ENCODE measurements at places on chromosomes 2 and 18.
A peak's percentile ranks its signal among the peaks of the same experiment; 100 is the strongest.

- DNase-seq, result no peak
Observed at GRCh38 chr2:102258025-102258385, 53.4 kb upstream of the IL1RL1 start.

- peak; percentile 74 for DNase-seq
Observed at GRCh38 chr2:195486987-195487644, 169.9 kb upstream of the SLC39A10 start.

DNA sequence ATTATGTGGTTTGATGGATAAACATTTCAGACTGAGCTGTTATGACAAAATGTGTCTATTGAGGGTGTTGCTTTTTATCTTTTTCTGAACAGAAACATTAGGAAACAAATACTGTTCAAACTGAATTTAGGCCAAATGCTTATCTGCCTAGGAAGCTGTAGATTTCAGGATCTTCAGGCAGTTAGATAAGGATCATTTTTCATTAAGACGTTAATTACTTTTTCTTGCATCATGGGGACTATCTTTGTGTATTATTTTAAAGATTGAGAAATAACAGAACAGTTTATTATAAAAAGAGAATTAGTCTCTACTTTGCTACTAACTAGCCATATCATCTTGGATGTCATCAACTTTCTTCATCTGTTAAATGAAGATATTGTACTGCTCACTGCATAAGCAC, 107.5 kb downstream of the TTC27 start:
- DNase-seq, result no peak

GRCh38 chr2:38269421-38269820, 107.7 kb downstream of the ATL2 start:
- no peak for DNase-seq

- no peak for DNase-seq
Observed at GRCh38 chr2:85237849-85238565, 89.8 kb downstream of the TGOLN2 start.

- DNase-seq, result no peak
Observed at GRCh38 chr2:88452980-88453582, 588 bp upstream of the FOXI3 start.

GRCh38 chr2:44545005-44545404, 183.3 kb downstream of the CAMKMT start:
- DNase-seq, result no peak

- no peak for DNase-seq
Observed at GRCh38 chr2:6031200-6031867, 339.1 kb downstream of the SOX11 start.

DNA sequence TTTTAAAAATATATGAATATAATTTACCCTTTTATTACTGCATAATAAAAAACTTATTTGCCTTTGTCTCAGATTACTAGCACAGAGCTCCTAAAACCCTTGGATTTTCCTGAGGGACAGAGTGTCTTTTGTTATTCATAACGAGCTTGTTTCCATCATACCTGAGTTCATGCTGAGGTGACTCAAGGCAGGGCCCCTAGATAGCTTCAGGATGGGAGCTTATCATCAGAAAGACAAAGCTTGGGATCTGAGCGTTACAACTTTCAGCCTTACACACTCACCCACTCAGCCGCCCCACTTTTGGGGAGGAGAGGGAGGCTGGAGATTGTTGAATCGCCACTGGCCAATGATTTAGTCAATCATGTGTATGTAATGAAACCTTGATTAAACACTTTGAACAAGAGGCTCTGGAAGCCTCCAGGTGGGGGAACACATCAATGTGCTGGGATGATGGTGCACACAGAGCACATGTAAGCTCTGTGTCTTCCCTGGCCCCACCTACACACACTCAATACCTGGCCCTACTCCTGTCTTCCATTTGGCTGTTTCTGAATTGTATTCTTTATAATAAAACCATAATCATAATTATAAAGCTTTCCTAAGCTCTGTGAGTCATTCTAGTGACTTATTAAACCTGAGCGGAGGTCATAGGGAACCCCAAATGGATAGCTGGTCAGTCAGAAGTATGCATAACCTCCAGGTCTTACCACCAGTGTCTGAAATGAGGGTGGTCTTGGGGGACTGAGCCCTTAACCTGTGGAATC, 28.5 kb upstream of the DNAH7 start:
- no peak for DNase-seq

GRCh38 chr18:50273203-50274043, 7.1 kb upstream of the CFAP53 start:
- DNase-seq, result no peak

DNA sequence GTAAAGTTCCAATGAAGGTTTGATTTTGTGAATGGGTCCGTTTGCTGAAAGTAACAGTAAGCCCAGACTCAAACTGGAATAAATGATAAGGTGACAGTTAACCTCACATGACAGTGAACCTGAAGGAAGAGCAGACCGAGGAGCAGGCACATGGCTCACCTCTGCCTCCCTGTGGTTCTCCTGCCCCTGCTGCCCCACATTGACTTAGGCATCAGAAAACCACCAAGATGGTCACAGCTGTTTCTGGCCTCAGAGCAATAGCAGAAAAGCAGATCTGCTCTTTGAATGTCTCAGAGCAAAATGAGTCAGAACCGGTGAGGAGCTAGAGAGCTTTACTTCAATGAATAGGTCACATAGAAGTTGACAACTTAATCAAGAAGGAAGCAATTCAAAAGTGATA, 487.6 kb downstream of the METTL4 start:
- DNase-seq, result no peak

DNA sequence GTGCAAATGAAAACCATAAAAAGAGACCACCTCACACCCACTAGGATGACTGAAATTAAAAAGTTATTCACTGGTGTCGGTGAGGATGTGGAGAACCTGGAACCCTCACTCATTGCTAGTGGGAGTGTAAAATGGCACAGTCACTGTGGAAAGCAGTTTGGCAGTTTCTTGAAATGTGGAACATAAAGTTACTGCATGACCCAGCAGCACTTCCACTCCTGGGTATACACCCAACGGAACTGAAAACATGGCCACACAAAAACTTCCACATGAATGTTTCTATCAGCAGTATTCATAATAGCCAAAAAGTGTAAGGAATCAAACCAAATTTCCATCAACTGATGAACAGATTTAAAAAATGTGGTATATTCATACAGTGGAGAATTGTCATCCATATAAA, 65.1 kb upstream of the SLC66A3 start:
- DNase-seq, result no peak

GRCh38 chr2:213089438-213089837, 62.0 kb downstream of the IKZF2 start:
- DNase-seq, result no peak

- DNase-seq, result no peak
Observed at GRCh38 chr2:40725040-40725439, 273.1 kb upstream of the SLC8A1 start.

DNA sequence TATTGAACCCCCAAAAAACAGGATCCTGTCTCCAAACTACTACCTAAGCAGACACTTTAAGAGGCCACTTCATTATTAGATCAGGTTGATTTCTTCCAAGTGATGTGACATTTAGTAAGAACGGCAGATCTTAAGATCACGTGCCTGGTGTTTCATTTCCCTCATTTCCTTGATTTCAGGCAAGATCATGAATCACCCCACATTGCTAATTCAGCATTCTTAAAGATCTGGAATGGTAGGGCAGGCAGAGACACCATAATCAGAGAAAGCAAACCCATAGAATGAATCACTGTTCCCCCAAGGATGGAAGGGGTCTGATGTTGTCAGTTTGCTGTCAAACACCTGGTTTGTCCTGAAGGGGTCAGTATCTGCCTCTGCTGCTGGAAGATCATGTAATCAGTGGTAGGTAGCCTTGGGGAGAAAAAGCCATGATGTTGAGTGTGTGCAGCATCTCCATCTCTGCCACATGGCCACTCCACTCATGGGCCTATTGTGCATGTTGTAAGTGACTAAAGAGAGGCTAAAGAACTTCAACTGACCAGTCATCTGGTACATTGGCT, 133.9 kb downstream of the ARHGAP15 start:
- no peak for DNase-seq

GRCh38 chr2:142175813-142176338, 45.1 kb upstream of the LRP1B start:
- no peak for DNase-seq

- no peak for DNase-seq
Observed at GRCh38 chr18:42513441-42513840, 558.4 kb downstream of the PIK3C3 start.

DNA sequence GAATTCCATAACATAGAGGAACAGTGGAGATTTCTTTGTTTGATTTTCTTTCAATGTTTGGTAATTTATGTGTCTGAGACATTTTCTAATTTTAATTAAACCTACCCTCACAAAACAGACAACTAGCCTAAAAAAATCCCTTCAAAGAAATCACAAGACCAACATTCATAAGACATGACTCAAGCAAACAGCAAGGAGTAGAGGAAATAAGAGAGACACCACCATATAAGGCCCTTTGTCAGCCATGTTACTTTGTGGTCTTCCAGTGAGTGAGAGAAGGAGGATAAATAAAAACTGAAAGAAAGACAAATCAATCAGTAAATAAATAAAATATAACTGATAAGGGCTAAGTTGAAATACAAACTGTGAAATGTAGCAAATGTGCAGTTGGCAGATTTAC, 830.8 kb upstream of the SLC39A10 start:
- DNase-seq, result no peak

- DNase-seq, result no peak
Observed at GRCh38 chr2:75998451-75998850, 287.7 kb upstream of the GCFC2 start.

DNA sequence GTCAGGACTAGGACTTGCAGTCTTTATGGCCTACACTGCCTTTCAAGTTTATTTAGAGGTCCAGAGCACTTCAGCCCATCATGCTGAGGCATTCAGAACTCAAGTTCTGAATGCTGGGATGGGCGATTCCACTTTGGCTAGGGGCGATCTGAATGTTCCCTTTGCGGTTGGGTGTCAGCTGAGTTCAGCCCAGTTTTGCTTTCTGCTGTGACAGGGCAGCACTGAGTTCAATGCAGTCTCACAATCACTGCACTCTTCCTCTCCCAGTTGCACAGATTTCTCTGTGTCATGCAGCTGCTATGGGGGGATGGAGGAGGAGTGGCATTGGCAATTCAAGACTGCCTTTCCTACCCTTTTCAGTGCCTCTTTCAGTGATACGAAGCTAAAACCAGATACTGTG, 1232.0 kb upstream of the FAM98A start:
- DNase-seq, result no peak

- peak; percentile 99 for DNase-seq
Observed at GRCh38 chr2:28894470-28895188, at the start of gene WDR43. TSS of gene WDR43 (plus strand) at chr2:28894667. CDS start at chr2:28894699, 32 bp downstream.

- DNase-seq, result no peak
Observed at GRCh38 chr2:78237704-78238103, 715.5 kb upstream of the LRRTM4 start.

DNA sequence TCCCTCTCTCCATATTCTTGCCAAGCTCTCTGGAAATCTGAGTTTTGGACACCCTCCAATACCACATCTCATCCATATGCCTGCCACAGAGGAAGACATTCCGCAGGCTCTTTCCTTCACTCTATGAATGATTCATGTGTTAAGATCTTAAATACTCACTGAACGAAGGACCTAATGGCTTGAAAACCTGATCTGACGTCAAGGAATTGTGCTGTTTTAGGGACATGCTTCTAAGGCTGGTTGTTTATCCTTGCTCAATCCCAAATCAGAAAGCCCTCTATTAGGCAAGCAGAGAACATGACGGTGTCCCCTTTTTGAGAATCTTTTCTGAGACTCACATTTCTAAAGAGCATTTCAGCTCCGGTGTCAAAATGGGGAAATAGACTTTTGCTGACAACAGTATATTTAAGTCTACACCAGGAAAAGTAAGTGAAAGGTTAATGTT, 83.7 kb upstream of the GALNT5 start:
- DNase-seq, result no peak

GRCh38 chr18:6270771-6271216, 143.9 kb downstream of the L3MBTL4 start:
- DNase-seq, result no peak

GRCh38 chr2:241545106-241545505, 13.4 kb upstream of the BOK start:
- DNase-seq, result no peak

DNA sequence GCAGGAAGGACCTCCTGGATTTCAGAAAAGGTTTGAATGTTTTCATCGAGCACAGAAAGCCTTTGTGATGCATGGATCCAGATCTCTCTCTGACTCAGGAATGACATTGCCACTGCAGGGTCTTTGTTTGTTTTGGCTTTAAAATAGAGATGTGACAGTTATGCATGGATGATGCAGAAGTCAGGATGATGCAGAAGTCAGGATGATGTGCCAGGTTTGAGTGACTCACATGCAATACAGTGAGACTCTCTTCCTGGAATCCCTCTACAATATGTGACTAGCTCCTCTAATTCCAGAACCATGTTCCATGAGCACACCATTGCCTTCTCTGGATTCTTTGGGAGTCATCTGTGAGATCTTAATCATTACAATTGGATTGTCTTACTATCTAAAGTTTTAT, 177.9 kb upstream of the RAB6C start:
- no peak for DNase-seq

DNA sequence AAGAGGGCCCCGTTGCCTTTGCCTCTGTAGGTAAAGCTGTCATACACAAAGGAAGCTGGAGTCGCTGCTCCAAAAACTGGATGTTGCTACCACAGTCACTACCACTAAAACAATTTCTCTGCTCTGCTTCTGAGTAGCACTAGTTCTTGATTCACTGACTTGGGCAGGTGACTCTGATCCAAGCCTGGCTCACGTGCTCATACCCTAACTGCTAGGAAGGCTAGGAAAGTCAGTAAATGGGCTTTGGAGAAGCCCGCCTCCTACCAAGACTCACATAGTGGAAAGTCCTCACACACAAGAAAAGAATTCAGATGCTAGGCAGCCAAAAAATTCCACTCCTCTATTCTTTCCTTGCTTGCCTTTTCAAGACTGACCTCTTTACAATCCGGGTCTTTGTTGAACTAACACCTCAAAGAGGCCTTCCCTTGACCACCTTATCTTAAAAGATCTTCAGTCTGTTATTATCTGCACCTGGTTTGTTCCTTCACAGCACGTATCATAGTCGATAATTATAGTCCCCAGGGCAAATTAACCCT, 11.4 kb upstream of the DYNC1I2 start:
- DNase-seq, result no peak

Measured in HL-60 (cell line).